ENCODE measurements at places on chromosomes 7 and 10. TPM values are rescaled to one million over a fixed set of nuclear protein-coding genes. Genes with fewer than 3 reads are reported as not detected.

GRCh38 chr10:61974601-61975390, 73.3 kb downstream of the ARID5B start:
- peak; percentile 61 for DNase-seq

GRCh38 chr7:127460077-127460476, 67.6 kb upstream of the ZNF800 start:
- no peak for DNase-seq

DNA sequence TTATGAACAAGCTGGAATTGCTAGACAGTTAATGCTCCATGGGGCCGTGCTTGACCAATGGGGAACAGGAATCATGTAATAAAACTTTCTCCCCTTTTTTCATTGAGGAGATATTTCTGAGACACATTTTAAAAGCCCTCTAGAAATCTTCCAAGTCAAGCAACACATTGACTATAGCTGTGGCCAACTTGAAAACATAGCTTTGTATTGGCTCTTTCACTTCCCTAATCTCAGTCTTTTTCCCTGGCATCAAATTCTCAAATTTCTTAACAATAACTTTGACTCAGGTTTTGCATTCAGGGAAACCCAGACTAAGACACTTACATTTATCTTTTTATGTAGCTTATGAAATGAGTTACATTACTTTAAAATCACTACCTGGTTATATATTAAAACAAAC, 947.1 kb upstream of the MBL2 start:
- no peak for DNase-seq

CUX1 gene
- 295 TPM for total RNA-seq

GRCh38 chr7:22137026-22137425, 191.3 kb upstream of the CDCA7L start:
- no peak for DNase-seq

DNA sequence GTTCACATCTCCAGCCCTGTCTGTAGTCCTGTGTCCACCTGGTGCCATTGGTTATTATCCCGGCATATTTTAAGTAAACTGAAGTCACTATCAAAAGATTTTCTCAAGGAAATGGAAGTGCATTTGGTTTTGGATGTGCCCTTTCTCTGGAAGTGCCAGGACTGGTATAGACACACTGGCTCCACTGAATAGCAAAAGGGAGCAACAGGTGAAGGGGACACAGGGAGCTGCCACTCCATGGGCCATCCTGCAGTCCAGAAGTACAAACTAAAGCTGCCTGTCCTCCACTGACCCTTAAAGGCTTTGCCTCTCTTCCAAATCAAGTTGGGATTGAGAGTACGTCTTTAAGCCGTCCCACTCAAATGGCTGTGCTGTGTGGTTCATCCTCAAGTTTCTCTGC, 62.7 kb downstream of the NOC3L start:
- no peak for DNase-seq

DNA sequence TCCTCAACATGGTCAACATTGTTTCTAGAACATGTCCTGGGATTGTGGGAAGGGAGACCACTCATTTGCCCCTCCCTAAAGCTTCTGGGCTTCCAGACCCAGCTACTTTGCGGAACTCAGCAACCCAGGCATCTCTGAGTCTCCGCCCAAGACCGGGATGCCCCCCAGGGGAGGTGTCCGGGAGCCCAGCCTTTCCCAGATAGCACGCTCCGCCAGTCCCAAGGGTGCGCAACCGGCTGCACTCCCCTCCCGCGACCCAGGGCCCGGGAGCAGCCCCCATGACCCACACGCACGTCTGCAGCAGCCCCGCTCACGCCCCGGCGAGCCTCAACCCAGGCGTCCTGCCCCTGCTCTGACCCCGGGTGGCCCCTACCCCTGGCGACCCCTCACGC, at the start of gene EPO:
Gene EPO, plus strand, starts transcription at position 190 of the 392 bp plus-strand sequence. CDS start 513 bp downstream, outside the sequence.
- DNase-seq, result no peak

GRCh38 chr7:82530361-82530760, 86.8 kb upstream of the CACNA2D1 start:
- no peak for DNase-seq

- DNase-seq, result no peak
These were observed 6.5 kb downstream of the SGCE start for GRCh38 chr7:94649450-94649849.

- no peak for DNase-seq
These were observed 17.8 kb upstream of the MAGI2 start for GRCh38 chr7:79471283-79471682.

GRCh38 chr7:69654849-69655707, 56.8 kb downstream of the AUTS2 start:
- DNase-seq, result no peak

AZGP1 gene
- not detected for total RNA-seq

DNA sequence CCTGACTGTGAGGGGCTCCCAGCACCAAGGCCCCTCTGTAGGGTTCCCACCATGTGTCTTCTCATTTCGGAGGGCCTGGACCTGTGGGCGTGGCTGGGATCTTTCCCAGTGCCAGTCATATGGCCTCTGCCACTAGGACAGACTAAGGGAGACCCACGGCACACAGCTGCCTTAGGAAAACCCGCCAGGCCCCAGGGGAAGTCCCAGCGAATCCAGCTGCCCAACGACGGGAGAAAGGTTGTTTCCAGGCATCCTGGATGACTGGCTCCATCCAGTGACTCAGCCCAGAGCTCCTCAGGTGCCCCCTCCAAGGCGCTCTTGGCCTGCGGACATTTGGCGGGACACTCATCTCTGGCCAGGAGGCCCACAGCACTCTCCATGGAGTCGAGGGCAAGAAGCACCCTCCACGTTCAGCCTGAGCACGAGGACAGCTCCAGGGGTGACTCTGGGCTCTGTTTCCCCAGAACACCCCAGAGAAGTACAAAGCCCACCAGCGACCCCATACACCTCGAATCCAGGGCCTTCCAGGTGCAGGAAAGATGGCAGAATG, 39.9 kb downstream of the PWWP2B start:
- no peak for DNase-seq

BLNK gene
- not detected for total RNA-seq

PKD2L1 gene
- total RNA-seq, result not detected

AGAP5 gene
- total RNA-seq, result 2.6 TPM

KEL gene
- 1.8 TPM for total RNA-seq
